Neural crest cell (in vitro differentiated cells): ENCODE measurements at places on chromosomes 1 and 21. TPM values are rescaled to one million over a fixed set of nuclear protein-coding genes. Genes with fewer than 3 reads are reported as not detected.

DNA sequence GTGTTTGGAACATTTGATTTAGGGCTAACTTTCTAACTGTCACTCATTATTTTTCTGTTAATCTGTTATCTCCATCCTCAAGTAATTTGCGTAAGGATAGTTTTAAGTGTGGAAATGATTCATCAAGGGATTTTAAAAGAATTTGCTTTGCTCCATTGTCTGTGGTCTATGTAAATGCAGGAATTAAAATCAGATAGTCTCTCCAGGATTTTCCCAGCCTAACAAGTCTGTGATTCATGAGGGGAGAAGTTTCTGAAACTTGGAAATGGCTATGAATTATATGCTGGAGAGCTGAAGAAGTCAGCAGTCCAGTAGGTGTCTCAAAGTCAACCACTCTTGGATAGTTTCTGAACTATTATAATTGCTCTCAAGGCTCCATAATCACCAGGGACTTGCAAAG is 264.5 kb downstream of the MRPL39 start:
- no peak for DNase-seq

- DNase-seq = no peak
Measured at GRCh38 chr21:32653326-32653901, 41.2 kb upstream of the CFAP298 start.

- DNase-seq = no peak
Measured at GRCh38 chr1:15403962-15404580, 5.6 kb upstream of the EFHD2 start.

DNA sequence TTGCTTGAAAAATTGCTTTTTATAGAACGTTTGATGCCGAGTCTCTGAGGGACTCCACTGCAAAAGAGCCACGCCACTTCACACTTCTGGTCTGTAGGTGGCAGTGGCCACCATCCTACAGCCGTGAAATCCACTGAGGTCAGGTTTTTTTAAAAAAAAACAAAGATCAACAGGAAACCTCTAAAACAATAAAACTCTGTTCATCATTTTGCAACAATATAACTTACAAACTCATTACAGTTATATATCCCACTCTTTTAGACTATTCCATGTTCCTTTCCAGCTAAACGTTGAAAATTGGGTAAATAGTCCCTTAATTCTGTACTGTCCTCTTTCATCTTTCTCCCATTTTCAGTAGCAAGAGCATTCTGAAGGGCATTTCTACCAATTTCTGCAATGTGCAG is 64.6 kb upstream of the FMN2 start:
- peak; percentile 46 for DNase-seq

DNA sequence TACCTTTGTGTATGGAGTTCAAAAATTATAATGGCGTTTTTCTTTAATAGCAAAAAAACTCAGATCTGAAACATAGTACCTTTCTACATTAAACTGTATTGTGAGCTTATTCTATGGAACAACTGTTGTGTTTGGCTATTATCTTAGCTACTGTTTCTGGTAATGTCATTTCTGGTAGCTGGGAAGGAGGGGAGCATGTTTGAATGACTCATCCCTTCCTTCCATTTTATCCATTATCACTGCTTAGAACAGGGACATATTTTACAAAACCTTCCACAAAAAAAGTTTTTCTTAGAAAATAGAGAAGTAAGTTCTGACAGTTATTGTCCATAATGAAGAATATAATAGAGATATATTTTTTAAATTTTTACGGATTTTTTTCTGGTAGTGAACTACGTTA is 128.3 kb downstream of the NRDC start:
- no peak for DNase-seq

- no peak for DNase-seq
Measured at GRCh38 chr1:67336783-67337182, 29.1 kb downstream of the IL12RB2 start.

GRCh38 chr1:200228486-200228885 is 181.3 kb downstream of the ZNF281 start:
- DNase-seq = no peak

- DNase-seq = no peak
Measured at GRCh38 chr1:204317170-204317569, 42.6 kb downstream of the PLEKHA6 start.

- DNase-seq = no peak
Measured at GRCh38 chr1:59718989-59719360, 95.8 kb upstream of the HOOK1 start.

- no peak for DNase-seq
Measured at GRCh38 chr1:179083533-179083932, 1.7 kb downstream of the TOR3A start.

GRCh38 chr1:12616709-12617373 is 1.2 kb downstream of the DHRS3 start:
- no peak for DNase-seq

DNA sequence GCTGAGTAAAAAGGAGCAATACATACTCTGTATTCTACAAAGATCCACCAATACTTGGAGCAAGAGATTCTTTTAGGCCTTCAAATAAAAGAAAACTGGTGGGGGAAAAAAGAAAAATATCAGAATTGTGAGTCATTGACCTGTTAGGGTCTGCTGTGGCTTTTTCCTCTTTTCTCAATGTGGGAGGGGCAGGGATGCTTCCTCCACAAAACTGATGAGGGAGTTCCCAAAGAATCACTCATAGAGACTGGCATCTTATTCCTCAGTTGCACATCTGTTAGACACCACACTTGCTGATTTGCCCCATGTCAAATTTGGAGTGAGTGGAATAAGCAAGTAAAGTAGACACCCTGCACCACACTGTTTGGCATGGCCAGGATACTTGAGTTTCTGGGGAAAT is 16.6 kb downstream of the C1orf141 start:
- DNase-seq = no peak

- DNase-seq = no peak
Measured at GRCh38 chr1:185040408-185040735, 5.0 kb upstream of the RNF2 start.

DNA sequence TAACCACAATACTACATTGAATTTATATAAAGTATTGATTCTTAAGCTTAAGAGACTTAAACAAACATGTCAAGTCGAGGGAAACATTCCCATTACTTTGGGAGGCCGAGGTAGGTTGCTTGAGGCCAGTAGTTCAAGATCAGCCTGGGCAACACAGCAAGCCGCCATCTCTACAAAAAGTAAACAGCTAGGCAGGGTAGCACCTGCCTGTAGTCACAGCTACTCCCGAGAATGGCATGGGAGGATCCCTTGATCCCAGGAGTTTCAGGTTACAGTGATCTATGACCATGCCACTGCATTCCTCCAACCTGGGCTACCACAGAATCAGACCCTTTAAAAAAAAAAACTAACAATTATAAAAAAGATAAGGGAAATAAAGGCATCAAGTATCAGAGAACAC is 50.4 kb downstream of the EIF4G3 start:
- no peak for DNase-seq

- DNase-seq = no peak
Measured at GRCh38 chr1:234214911-234215892, 158.1 kb upstream of the COA6 start.

DNA sequence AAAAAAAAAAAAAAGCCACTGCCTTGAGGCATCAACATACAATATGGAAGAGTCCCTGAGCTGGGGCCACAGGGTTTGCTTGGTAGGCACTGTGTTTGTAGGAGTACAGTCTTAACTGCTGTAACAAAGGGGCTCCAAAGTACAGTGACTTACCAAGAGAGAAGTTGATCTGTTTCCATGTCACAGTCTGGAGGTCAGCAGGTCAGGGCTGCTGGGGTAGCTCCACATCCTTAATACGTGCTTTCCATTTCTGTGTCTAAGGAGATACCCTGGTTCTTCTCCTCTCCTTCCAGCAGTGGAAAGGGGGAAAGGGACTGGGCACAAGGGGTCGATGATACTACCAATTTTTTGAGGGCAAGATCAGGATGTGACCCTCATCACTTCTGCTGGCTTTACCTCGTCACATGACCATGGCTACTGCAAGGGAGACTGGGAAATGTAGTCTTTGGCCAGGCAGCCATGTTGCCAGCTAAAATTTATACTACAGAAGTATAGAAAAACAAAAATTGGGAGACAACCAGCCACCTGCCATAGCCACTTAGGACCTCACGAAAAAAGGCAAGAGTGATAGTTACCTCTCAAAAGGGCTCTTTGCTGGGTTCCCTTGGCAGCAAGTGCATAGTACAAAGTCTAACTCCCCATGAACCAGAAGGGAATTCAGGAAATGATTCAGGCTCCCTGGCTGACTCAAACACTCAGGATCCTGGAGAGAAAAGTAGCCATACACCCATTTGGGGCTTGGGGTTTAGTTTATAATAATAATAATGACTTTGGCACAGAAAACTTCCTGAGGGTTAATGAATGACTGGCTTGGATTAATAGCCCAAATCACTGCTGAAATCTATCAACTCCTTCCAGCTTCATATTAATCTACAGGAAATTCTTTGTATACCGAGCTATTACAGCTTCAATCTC is 52.7 kb upstream of the ATP5PO start:
- no peak for DNase-seq

DNA sequence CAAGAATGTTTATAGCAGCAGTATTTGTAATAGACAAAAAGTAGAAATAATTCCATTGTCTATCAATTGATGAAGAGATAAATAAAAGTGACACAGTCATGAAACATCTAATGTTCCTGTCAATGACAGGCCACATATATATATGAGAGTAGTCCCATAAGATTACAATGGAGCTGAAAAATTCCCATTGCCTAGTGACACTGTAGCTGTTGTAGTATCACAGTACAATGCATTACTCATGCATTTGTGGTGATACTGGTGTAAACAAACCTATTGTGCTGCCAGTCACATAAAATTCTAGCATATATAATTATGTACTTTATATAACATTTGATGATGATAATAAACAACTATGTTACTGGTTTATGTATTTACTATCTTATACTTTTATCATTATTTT is 141.9 kb upstream of the LYPLAL1 start:
- DNase-seq = no peak

HCN3 gene
- 20.8 and 22.4 TPM in 2 replicates for total RNA-seq

RHCE gene
- total RNA-seq = 0.82 TPM in 1 of 2 replicates, not detected in the other

TOR1AIP2 gene
- 76.2 and 78.0 TPM in 2 replicates for total RNA-seq

ZNF496 gene
- 64.2 and 65.5 TPM in 2 replicates for total RNA-seq

ELAVL4 gene
- total RNA-seq = 0.77 and 1.7 TPM in 2 replicates
